Caco-2 (cell line): ENCODE measurements at places on chromosomes 7 and 10.

- peak; percentile 43 for DNase-seq
Measured at GRCh38 chr7:95545007-95545615, 51.2 kb downstream of the PDK4 start.

DNA sequence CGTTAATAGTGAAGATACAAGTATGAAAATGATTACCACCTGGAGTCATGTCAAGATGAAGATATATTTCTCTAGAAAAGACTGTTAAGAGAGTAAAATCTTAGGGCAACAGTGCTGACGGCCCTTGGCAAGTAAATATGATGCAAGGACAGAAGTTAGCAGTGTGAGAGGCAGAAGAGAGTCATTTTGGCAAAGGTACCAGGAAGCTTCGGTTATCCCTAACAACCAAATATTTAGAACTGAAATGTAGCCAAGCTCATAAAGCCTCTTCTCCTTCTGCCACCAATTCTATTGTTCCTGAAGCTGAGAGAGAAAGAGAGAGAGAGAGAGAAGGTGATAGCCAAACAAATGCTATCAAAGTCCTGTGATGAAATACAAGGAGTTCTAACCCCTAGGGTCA is 109.6 kb downstream of the MACC1 start:
- no peak for DNase-seq

GRCh38 chr7:130723784-130724183 is 10.2 kb downstream of the KLF14 start:
- no peak for DNase-seq

DNA sequence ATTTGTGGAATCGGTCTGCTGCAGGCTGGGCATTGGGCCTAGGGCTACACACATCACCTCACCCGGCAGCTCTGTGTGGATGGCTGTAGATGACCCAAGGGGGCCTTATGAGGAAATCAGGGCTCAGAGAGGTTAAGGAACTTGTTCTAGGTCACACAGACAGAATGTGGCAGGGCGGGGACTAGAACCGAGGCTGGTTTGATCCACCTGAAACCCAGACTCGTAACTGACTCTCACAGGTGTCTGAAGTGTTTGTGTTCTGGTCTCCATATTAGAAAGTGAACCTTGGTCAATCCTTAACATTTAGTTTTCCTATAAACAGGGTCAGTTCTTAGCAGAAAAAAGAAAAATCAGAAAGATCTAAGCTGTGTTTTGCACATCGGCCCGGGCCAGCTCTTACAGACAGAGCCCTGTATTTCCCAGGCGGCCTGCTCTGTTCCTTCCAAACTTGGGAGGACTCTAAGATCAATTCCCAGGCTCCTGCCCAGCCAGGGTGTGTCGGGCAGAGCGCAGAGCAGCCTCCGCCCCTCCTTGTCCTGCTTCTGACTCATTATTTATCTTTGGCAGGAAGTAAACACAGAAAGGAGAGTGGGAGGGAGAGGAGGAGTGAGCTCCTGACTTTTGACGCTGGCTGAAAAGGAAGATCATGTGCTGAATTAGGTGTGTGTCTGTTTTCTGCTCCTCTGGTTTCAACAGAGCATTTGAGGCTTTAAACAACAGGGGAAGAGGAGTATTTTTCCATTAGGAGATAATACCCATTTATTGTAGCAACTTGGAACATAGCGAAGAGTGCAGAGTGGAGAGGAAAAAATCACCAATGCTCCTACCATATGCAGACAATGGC is 74.1 kb downstream of the TACC2 start:
- peak; percentile 85 for DNase-seq
